ENCODE measurements at places on chromosomes 2 and 18. TPM values are rescaled to one million over a fixed set of nuclear protein-coding genes. Genes with fewer than 3 reads are reported as not detected.

The SP140 gene
- total RNA-seq = 0.28 TPM

The BCL2 gene
- total RNA-seq = 0.58 TPM

The LRATD1 gene
- total RNA-seq = 0.03 TPM

The IGFBP2 gene
- total RNA-seq = 70.0 TPM

The ATG9A gene
- 49.5 TPM for total RNA-seq

The RAD51AP2 gene
- total RNA-seq = not detected

The FKBP1B gene
- total RNA-seq = 9.4 TPM

The TRABD2A gene
- 9.9 TPM for total RNA-seq

The FAM117B gene
- total RNA-seq = 2.3 TPM

The TUBA4B gene
- 0.56 TPM for total RNA-seq

The HRH4 gene
- total RNA-seq = not detected

The SLC9A4 gene
- total RNA-seq = not detected

The THADA gene
- total RNA-seq = 28.0 TPM

The PKDCC gene
- 30.5 TPM for total RNA-seq
